ENCODE measurements at places on chromosomes 5 and 9.

GRCh38 chr5:35771839-35772238 lies 84.9 kb upstream of the IL7R start:
- DNase-seq = no peak

GRCh38 chr9:35832814-35833213 lies 3.8 kb downstream of the TMEM8B start:
- no peak for DNase-seq

DNA sequence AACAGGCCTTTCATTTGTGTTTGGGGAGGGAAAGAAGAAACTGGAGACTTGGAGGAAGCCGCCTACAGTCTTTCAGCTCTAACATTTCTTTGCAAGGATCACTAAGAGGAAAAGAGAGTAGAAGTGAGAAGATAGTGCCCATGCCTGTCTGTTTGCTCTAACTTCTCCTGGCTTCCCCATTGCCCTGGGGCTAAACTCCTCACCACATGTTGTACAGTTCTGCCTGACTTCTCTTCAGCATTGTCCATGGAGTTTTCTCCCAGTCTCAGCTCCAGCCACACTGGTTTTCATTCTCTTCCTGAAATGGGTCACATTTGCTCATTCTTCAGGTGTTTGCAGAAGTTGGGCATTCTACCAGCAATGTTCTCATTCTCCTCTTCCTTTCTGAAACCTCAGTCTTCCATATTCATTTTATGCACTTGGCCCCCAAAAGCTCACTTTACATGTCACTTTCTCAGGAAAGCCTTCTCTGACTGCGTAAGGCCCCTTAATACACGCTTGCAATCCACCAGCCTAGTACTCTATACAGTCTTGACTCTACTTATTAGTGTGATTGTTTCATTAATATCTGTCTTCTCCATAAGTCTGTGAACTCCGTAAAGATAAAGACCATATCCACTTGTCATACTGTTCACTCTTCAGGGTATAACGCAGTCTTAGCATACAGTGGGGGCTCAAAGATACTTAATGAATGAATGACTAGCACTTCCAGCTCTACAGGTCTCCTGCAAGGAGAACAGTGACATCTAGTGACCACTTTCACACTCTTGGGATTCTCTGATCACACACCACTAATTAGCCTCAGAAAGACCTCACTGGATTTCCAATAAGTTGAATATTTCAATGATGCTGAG lies 40.2 kb upstream of the TRIM32 start:
- peak; percentile 71 for DNase-seq

DNA sequence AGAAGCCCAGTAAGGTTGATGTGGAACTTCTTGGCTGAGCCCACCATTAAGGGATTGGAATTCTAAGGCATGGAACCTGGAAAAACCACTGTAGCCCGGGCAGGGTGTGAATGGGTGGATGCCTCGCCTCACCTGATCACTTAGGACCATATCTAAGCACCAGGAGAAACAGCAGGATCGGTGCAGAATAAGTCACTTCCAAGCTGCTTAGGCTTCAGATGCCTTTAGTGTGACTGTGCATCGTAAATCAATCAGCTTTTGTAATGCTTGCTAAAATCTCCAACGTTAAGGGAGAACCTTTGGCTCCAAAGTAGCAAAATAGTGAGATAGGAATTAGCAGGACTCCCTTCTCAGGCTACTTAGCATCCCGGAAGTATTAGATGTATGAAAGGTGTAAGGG lies 103.9 kb upstream of the MEGF10 start:
- peak; percentile 15 for DNase-seq

DNA sequence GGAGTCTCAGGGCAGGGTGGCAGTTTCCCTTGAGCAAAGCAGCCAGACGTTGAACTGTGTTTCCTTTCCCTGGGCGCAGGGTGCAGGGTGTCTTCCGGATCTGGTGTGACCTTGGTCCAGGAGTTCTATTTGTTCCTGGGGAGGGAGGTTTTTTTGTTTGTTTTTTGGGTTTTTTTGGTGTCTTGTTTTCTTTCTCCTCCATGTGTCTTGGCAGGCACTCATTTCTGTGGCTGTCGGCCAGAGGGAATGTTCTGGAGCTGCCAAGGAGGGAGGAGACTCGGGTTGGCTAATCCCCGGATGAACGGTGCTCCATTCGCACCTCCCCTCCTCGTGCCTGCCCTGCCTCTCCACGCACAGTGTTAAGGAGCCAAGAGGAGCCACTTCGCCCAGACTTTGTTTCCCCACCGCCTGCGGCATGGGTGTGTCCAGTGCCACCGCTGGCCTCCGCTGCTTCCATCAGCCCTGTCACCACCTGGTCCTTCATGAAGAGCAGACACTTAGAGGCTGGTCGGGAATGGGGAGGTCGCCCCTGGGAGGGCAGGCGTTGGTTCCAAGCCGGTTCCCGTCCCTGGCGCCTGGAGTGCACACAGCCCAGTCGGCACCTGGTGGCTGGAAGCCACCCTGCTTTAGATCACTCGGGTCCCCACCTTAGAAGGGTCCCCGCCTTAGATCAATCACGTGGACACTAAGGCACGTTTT lies 3.5 kb upstream of the PHYHD1 start:
- peak; percentile 66 for DNase-seq

DNA sequence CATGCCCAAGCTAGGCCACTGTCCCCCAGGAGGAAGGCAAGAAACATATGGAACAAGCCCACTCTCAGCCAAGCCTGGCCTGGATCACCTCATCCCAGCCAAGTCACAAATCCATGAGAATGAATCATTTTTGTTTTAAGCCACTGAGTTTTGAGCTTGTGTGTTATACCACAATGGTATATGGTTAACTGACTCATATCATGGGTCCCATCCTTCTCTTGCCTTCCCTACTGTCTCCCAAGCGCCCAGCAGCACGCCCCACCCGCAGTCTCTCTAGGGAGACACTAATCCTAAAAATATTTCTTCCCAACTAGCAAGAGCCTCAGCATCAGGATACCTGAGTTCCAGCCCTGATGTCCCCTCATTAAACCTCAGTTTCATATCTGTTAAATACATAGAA lies 248.1 kb downstream of the CDK5RAP2 start:
- peak; percentile 63 for DNase-seq

GRCh38 chr9:107175041-107175440 lies 108.0 kb upstream of the RAD23B start:
- peak; percentile 31 for DNase-seq

DNA sequence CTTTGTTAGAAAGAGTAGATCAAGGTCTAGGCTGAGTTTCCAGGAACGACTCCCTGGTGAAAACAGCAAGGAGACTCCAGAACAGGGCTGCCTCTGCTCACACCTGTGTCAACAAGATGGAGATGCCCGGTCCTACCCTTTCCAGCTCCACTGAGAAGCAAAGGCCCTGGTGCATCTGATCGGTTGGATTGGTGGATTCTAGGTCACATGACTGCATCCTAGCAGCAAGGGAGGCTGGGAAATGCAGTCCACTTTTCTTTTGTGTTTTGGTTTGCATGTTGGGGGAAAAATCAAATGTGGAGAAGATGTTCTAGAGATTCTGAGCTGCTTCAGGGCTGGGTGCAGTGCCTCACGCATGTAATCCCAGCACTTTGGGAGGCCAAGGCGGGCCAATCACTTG lies 82.0 kb upstream of the TRIO start:
- DNase-seq = no peak

- DNase-seq = peak; percentile 74
Measured at GRCh38 chr5:73319036-73319435, 129.5 kb downstream of the FOXD1 start.

DNA sequence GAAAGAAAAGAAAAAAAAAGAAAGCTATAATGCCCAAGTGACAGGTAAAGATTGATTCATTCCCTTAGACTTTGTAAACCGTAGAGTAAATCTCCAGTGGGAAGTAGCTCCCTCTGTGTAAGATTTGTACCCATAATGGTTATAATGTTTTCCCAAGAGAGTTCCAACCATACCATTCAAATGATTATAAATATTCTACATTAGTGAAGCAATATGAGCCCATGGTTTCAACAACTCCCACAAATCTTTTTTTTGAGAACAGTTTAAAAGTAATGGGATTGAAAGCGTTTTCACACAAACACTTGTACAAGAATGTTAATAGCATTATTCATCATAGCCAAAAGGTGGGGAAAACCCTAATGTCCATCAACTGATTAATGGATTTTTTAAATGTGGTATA lies 58.0 kb downstream of the GRAMD2B start:
- peak; percentile 71 for DNase-seq

DNA sequence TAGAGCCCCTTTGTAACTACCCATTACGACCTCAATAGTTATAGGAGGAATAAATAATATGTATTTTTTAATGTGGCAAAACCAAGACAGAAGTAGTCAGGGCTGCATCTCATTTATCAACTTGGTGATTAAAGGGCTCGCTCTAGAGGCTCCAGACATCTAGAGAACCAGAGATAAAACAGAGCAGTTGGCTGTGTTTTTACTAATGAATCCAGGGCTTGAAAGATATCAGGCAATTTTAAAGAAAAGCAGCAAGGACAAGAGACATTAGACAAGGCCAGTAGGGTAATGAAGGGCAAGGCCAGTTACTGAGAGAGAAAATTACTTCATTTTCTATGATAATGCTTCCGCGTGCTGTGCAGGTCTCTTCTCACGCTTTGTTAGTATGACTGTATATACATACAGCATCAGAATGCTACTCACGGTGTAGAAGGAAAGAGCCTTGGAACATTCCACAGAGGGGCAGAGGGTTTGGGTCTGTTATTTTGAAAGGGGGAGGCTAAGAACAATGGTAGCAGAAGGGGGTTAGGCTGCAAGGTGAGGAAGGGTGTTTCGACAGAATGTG lies 110.4 kb downstream of the SEMA6A start:
- no peak for DNase-seq

DNA sequence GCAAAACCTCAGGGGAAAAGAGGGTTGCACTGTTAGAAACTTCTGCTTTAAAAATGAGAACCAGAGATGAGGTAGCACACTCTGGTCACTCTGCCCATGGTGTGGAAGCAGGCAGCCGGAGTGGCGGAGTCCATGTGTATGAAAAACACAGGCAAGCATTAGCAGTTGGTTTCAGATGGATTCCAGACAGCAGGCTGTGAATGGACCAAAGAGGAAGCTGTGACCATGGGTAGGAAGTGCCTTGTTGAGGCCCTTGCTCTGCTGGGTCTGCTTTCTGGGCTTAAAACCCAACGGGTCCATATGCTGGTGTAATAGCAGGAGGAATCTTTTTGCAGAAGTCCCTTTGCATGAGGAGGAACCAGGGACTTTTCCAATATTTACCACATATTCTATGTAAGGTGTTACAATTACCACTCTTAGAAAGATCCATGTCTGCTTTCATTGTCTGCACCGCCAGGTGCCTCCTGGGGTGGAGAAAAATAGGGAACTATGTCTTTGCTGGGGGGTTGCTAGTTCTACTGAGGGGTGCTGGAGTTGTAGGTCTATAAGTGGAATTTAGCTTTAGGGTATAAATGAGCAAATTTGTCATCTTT lies 77.0 kb downstream of the ANKRD55 start:
- no peak for DNase-seq

- peak; percentile 55 for DNase-seq
Measured at GRCh38 chr9:33737811-33738606, 57.4 kb upstream of the PRSS3 start.

GRCh38 chr9:89801742-89802670 lies 197.2 kb downstream of the GADD45G start:
- no peak for DNase-seq

DNA sequence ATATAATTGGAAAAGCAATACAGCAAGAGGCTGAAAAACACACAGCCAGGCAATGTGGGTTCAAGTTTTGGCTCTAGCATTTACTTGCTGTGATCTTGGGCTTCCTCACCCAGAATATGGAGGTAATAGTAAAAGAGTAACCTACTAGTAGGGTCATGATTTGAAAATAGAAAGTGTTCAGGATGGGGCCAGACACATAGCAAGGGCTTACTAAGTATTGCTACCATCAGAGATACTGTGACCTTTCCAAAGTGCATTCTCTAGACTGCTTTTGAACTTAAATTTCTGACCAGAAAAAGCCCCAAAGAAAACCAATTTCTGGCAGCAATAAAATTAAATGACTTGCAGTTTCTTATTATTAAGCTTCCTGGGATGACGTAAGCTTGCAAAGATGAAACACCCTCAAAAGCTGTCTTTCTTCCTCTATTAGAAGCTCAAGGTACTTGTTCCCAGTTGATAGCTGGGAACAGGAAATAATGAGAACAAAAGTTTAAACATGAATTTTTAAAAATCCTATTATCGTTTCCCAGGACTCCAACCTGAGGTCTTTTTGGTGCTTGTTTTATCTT lies 20.3 kb downstream of the SLC45A2 start:
- peak; percentile 15 for DNase-seq

GRCh38 chr9:115862021-115862420 lies 291.6 kb upstream of the PAPPA start:
- no peak for DNase-seq

- no peak for DNase-seq
Measured at GRCh38 chr5:170297589-170298462, at the start of gene LCP2. TSS of gene LCP2 (minus strand) at chr5:170297777. CDS start at chr5:170297611, 166 bp downstream.

DNA sequence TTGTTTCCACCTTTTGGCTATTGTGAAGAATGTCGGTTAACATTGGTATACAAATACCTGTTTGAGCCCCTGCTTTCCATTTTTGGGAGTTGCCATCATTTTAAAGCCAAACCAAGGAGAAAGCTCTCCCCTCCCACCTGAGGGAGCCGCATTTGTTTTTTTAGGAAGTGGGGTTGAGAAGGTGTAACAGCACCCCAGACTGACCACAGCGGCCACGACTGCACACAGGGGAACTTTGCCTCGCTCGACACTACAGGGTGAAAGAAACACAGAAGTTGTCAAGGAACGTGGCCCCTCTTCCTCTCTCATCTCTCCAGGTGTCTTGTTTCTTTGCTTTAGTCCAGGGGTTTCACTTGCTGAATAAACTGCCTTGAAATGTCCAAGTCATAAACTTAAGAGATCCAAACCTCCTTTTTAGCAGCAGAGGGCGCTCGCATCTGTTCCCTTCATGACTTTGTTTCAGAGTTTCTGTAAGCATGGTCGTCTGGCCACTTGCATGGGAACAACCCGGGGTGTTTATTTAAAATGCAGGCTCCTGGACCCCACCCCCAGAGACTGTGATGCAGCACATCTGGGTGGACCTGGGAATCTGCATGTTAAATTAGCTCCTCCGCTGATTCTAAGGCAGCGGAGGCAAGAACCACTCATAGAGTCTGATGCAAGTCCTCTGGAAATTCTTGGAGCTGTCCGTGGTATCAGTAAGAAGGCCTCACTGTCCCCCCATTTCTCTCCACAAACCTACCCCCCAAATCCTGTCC lies 2.1 kb upstream of the TTLL11 start:
- DNase-seq = peak; percentile 42

- DNase-seq = no peak
Measured at GRCh38 chr5:158987231-158987630, 112.5 kb downstream of the EBF1 start.

DNA sequence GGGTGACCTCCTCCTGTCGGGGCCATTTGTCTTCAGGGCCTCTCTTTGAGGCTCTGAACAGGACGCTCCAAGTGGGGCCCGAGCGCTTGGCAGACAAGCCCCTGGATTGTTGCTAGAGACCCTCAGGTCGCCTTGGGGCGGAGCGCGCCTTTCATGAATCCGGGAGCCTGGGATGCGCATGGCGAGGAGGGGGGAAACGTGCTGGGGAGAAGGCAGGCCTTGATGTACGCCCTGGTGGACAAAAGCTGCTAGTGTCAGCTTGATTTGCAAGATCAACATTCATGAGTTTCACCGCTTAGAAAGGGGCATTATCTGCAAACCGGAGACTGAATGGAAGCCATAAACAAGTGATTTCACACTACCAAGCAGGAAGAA lies 226.3 kb downstream of the SMARCA2 start:
- peak; percentile 87 for DNase-seq
